ENCODE measurements at places on chromosomes 7 and 10.

GRCh38 chr10:30387646-30388243 is 38.7 kb upstream of the MTPAP start:
- no peak for DNase-seq

GRCh38 chr7:144074374-144074773 is 4.8 kb downstream of the OR2A25 start:
- no peak for DNase-seq

DNA sequence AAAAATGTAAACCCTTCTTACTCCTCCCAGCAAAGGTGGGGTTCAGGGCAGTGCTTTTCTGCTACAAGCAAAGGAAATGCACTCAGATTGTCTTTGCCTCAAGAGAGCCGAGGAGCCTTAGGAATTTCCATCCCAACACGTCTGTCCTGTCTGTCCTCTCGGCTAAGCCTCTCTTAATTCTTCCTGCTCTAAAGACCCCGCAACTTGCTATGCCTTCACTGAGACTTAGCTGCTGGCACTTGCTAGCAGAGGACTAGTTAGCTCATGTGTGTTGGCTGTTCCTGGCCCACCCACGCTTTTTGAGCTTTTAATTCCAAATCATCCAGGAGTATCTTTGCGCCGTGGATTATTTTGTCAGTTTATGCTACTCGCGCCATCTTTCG is 481 bp upstream of the NPM3 start:
- no peak for DNase-seq

GRCh38 chr10:120946497-120946896 is 95.3 kb downstream of the WDR11 start:
- DNase-seq: no peak

DNA sequence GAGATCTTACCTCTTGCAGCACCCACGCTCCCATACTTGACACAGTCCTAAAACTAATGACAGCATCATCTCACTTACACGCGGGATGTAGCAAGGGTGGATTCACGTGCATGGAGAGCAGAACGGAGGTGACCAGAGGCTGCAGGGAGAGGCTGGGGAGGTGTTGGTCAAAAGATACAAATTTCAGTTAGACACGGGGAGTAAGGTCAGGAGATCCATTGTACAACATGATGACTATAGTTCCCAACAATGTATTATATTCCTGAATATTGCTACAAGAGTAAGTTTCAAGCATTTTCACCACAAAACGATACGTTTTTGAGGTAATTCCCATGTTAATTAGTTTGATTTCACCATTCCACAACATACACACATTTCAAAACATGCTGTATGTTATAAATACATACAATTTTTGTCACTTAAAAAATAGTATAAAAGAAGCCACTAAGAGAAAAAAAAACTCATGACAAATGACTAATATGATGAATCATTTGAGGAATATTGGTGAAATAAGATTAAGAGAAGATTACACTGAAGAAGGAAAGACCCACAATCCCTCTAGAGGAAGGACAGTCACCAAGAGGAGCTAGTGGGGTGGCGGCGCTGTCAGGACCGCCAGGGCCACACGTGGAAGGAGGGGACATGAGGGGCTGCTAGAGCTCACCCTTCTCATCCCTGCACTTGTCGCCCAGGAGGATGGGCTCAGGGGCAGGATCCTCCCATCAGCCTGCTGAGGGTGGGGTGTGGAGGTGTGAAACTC is 49.4 kb upstream of the EGFR start:
- DNase-seq: no peak

DNA sequence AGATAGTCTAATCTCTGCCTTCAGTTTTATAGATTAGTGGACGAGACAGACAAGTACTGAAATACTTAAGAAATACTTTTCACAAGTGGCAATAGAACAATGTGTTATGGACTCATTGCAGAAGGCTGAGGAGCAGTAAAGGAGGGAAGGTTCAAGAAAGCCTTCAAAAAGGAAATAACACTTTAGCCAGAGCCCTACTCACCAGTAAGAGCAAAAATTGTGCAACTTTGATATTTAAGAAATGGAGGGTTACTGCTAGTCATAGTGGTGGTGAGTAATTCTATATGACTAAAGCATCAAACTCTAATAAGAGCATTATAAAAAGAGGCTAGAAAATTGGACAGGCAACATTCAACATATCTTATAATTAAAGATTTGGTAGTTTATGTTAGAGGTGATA is 28.8 kb downstream of the PTPN12 start:
- no peak for DNase-seq

DNA sequence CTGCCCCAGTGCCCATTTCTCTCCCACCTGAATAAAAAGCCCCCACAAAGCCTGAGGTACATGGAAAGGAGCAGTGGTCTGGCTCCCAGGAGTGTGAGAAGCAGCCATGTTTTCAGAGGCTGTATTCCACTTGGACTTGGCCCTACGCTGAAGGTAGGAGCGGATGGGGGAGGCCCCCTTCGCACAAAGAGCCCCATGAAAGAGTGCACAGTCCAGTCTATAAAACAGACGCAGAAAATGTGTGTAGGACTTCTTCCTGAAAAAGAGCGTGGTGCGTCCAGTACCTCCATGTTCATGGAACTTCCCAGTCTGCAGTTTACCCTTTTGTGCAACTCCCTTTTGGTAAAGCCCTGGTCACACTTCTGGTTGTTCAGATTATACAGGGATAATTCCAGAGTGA is 69.3 kb downstream of the EGFR start:
- no peak for DNase-seq

- DNase-seq: no peak
Measured at GRCh38 chr10:116836083-116836482, 13.2 kb upstream of the ENO4 start.

DNA sequence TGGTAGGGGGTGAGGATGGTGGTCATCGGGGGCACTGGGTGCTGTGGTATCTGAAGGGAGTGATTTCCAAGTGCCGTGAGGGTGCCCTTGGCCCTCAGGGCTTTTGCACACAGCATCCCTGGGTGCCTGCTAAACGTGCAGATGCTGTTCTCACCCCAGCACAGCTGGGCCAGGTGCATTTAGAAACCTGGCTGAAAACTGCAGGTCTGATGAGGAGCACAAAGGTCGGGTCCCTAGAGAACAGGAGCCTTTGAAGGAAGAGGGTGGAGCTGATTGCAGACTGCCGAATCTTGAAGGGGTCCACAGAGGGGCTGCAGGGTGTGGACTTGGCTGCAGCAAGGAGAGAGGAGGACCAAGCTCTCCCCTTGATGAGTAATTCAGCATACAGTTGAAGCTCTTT is 32.0 kb downstream of the ZMIZ1 start:
- DNase-seq: no peak

GRCh38 chr7:157556642-157556944 is 219.8 kb downstream of the DNAJB6 start:
- no peak for DNase-seq

DNA sequence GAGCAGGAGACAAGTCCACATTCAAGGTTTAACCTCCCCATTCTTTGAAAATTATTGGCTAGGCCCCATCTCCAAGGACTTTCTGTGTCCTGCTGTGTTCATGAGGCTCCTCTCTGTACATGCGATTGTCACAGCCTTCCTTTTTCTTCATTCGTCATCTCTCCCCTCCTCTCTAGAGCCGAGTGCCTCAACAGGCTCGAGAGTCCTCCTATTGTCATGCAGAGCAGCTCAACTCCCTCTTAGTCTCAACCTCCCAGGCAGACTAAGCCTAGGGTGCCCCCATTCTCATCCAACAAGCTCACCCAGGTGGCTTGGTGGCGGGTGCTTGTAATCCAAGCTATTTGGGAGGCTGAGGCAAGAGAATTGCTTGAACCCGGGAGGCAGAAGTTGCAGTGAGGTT is 35.1 kb upstream of the SAMD8 start:
- no peak for DNase-seq

DNA sequence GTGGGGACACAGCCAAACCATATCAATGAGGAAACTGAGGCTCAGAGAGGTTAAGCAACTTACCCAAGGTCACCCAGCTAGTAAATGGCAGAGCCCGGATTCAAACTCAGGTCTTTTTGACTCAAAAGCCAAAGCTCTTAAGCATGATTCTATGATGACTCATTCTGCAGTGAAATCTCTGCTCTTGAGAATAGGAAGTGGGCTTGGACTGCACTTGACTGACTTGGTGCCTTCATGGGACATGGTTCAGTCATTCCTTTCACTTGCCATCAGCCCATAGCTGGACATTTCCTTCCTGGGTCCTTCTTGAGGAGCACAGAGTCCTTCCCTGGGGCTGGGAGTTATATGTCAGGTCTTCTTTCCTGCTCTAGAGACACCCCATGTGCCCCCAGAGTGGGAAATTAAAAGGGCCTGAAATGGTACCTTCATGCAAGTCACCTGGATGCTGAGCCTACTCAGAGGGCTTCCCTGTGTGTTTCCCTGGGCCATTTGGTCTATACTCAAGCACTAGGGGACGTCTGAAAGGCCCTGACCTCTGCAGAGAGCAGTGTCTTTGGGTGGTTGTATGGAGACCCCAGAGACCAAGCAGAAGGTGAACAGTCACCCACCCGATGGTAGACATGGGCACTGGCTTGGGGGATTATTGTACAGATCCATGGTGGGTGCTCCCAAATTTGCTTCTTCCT is 62.4 kb upstream of the SDK1 start:
- DNase-seq: no peak

DNA sequence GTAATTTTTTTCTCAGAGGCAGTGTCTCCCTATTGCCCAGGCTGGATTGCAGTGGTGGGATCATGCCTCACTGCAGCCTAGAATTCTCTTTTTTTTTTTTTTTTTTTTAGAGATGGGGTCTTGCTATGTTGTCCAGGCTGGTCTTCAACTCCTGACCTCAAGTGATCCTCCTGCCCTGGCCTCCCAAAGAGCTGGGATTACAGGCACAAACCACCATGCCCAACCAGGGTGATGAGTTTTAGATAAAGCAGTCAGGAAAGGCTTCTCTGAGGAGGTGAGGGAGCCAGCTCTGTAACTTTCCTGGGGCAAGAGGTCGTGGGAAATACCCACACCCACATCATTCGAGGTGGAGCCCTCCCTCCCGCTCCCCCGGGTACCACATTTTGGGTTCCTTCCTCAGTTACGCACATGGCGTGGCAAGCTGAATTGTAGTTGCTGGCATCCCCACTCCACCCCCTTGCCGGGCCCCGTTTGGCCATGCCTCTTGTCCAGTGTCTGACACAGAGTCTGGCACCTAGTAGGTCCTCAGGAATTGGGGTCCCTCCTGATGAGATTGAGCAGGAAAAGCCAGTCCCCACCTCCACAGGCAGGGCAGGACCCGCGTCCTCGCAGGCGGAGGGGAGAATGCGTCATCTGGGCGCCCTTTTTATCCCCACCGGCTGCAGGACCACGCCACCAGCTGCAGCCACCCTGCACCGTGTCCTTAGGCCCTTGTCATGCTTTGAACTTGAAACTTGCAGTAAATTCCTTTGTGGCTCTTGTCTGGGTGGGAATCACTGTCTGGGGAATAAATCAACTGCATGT is 43.4 kb downstream of the CLIP2 start:
- DNase-seq: no peak

DNA sequence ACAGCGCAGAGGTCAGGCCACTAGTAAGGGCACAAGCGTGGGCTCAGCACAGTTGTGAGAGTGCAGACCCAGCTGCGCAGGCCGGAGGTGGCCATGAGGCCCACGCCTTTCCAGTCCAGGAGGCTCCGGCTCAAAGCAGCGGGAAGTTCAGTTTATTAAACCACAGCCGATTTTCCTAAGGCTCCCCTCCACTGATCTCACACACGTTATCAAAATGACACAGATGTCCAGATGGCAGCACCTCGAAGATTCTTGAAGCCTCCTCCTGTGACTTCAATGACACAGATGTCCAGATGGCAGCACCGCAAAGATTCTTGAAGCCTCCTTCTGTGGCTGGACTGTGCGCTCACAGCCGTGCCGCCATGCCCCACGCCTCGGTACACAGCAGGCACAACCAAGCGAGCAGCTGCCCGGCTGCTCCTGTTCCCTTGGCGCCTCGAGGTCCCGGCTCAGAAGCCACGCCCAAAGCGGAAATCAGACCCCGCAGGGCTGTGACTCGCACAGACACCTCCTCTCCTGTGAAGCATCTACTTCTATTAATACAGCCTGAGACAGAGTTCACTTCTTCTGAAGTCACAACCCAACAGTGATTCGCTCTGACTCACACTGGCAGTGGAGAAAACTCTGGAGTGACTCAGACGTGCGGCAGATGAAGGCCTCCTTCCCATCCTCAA is 122.7 kb downstream of the MAD1L1 start:
- peak; percentile 78 for DNase-seq

- no peak for DNase-seq
Measured at GRCh38 chr10:61888744-61889143, 12.8 kb upstream of the ARID5B start.

GRCh38 chr7:121101621-121102020 is 113.1 kb downstream of the CPED1 start:
- DNase-seq: no peak

DNA sequence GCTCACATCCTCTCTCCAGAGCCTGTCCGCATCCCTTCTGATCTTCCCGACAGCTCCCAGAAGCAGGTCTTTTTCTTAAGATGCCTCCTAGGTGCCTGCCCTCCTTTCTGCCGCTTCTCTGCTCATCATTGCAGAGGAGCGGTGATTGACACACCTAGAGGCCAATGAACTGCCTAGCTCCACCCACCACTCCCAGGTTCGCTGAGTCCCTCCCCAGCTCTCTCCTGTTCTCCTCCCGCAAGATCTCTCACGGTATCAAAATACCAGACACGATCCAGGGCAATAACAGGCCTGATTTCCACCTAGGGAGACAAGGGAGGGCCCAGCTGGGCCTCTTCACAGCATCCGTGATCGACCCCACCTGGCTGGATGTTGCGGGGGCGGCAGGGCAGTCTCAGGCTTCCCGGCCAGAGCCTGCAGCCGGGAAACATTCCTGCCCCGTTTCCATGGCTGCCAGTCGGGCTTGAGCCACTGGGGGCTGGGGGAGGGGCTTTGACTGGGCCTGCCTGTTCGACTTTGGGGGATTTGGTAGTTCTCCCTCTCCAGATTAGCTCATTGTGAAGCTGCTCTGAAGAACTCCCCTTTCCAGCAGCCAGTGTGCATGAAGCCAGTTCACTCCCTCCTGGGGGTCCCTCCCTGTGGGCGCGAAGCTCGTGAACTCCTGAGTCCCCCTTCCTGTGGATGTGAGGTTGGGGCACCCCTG is 373.5 kb downstream of the RPS24 start:
- DNase-seq: no peak

DNA sequence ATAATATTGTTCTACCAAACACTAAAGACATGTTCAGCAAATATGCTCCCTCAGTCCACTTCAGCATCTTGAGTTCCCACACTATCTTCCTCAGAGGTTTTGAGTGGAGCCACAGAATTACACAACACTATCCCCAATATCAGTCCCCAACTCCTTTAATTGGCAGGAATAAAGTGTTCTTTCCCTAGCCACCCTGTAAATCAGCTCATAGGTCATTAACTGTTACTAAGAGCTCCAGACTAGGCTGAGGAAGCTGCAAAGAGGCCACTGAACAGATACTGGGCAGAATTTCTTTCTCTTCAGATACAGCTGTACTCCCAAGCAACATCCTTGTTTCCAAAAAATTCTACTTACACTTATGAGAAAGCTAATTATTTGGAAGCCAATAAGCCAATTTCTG is 11.6 kb upstream of the KAT6B start:
- no peak for DNase-seq

GRCh38 chr10:132520177-132520811 is 17.3 kb upstream of the INPP5A start:
- DNase-seq: peak; percentile 19

GRCh38 chr10:5775685-5776084 is 37.5 kb downstream of the GDI2 start:
- no peak for DNase-seq

Measured in amniotic stem cell (primary cell).